Activated CD4-positive, alpha-beta T cell treated with anti-CD3 and anti-CD28 coated beads, Interleukin-2, amount 50 U/mL, for 4 hours (primary cell): ENCODE measurements at places on chromosomes 12 and 14.

DNA sequence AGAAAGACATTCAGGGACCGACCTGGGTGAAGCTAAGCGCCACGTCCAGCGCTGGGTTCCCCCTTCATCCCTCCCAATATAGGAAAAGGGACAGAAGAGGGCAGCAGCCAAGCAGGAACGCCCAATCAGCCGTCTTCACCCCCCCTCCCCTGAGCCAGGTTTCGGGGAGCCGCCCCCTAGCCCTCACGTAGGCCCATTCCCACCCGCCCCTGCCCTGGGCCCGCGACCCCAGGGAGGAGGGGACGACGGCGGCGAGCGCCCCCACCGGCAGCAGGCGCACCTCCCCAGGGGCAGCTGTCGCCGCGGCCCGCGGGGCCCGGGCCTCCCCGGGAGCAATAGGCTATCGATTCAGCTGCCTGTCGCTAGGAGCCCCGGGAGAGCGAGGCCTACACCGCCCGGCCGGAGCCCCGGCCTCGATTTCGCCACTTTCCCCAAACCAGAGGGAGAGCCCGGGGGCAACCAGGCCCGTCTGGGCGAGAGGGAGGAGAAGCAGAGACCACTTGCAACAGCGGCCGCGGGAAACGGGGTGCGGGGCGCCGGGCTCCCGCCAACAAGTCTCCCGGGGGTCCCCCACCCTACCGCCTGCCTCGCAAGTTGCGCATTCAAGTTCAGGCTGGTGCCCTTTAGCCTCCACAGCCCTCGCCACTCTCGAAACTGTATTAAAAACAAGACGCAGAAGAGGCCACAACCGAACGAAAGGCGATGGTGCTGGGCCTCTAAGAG is 1.3 kb downstream of the DCAF5 start:
- peak; percentile 74 for DNase-seq

GRCh38 chr12:58915634-58916033 is 4.7 kb downstream of the LRIG3 start:
- no peak for DNase-seq

DNA sequence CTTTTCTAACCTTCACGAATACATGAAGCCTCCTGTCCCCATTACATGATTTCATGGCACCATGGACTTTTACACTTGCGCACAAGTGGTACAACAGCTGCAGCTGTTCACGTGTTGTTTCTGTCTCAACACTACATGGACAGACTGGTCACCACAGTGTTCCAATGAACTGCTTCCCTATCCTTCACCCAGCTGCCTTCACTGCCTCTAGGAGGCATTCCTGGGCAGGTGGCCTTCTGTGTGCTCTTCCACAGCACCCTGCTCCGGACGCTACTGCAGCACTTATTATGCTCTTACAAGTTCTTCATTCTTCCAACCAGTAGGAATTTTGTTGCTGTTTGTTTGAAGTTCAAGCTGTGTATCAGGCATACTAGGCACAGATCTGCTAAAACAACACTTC is 1.5 kb downstream of the MTERF2 start:
- DNase-seq, result no peak

DNA sequence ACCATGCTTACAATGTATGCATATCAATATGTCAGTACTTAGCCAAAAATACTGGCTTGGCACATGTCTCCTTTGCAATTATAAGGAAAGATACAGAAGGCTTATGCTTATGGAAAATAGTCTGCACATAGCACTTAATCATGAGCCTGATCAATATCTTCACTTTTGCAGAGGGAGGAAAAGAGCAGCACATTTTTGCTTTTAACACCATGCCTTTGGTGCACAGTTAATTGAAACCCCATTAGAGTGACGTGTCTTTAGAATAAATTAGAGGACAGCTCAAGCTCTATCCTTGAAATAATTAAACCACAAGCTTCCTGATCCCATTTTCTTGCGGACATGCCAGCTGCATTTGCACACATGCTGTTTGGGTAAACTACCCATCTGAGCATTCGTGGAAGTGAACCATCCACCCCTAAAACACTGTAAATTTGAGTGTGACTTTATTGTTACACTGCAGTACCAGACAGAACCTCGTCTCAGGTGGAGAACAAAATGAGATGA is 839.9 kb upstream of the MGAT4C start:
- DNase-seq, result no peak

GRCh38 chr14:103688906-103689902 is 26.0 kb downstream of the XRCC3 start:
- DNase-seq, result no peak

DNA sequence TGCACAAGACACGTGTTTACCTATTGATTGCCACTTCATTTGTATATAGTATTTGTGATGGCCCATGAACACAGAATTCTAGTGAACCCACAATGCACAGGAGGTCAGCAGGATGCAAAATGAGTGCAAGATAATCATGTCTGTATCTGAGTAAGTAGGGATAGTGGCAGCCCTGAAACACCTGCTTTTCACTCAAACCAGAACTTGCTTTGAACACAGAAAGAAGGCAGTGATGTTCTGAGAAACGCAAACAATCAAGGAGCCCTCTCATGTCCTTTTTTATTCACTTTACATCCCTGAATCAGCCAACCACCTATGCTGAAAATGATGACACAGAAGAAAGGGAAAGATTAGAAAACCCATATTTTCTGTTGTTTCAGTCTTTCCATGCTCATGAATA is 170.4 kb upstream of the AVPR1A start:
- DNase-seq, result no peak

GRCh38 chr12:107351713-107352112 is 258.4 kb upstream of the CRY1 start:
- no peak for DNase-seq

DNA sequence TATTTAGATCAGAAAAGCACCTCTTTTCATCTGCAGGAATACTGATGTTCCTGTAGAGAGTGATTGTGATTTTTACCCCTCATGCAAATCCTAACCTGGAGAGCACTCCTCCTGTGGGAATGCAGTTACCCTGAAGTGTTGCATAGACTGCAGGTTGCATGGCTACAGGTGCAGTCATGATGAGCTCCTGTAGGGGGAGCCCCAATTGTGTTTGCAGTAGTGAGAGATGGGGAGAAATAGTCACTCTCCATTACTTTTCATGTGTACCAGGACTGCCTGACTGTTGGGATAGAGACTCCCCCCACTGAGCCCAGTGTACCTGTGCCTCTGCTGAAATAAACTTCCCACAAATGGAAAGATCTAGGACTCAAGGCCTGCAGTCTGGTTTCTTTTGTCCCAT is 1086.5 kb downstream of the SLC6A15 start:
- DNase-seq, result no peak

DNA sequence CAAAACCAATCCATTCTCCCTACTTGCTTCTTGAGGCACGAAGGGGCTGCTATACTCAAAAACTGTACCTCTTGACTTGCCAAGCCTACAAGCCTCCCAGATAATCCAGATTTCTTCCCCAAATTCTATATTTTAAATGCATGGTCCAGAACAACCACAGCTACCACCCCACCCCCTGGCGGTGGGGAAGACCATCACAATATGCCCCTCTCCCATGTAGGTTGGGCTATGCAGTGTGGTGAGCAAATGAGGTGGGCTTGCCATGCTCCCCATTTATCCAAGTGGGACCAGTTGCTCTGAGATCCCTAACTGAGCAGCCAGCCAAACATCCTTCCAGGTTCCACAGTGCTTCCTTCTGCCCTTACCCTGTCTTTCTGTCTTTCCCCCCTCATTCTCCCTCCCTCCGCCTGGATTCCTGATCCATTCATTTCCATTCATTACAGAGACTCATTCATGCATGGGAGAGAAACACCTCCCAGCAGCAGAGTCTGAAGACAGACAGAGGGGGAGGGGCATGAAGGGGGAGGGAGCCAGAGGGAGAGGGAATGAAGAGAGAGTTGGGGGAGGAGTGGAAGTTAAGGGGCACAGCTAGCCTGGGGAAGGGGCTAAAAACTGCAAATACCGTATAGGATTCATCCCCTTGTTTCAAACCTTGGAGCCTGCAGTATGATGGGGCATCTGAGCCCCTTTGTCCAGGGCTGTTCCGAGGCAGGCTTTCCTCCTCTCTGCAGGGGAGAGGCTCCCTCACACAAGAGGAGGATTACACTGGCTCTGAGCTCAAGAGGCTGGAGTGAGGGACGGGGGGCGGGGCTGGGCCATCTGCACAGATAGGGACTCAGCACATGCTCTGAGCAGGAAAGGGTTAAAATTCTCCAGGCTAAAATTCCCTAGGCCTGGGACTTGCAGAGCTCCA is 4.4 kb downstream of the ZNF219 start:
- DNase-seq, result no peak

DNA sequence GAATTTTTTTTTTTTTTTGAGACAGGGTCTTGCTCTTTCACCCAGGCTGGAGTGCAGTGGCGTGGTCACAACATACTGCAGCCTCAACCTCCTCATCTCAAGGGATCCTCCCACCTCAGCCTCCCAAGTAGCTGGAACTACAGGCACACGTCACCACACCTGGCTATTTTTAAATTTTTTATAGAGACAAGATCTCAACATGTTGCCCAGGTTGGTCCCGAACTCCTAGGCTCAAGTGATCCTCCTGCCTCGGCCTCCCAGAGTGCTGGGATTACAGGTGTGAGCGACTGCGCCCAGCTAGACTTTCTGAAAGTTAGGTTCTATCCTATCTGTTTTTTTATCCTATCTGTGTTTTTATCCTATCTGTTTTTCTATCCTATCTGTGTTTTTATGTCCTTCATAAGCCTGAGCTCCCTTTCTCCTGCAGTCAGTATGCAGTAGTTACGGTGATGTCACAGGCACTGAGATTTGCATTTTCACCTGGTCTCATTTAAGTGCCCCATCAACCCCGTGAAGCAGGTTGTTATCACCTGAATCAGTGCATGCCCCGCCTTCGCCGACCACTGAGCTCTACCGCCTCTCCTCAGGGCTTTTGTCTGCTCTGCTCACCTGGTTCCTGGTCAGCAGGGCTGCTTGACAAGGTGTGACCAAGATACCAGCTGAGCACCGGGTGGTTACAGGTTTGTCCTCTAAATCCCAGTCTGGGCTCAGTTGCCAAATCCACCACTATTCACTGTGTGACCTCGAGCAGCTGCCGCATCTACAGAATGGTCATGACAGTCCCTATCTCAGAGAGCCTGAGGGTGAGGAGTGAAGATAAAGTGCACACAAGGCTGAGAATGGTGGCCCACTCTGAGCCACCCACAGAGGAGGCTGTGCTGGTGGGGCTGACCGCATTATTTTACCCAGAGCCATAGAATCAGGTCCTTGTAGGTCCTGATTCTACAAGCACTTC is 33.1 kb downstream of the SYNDIG1L start:
- no peak for DNase-seq

DNA sequence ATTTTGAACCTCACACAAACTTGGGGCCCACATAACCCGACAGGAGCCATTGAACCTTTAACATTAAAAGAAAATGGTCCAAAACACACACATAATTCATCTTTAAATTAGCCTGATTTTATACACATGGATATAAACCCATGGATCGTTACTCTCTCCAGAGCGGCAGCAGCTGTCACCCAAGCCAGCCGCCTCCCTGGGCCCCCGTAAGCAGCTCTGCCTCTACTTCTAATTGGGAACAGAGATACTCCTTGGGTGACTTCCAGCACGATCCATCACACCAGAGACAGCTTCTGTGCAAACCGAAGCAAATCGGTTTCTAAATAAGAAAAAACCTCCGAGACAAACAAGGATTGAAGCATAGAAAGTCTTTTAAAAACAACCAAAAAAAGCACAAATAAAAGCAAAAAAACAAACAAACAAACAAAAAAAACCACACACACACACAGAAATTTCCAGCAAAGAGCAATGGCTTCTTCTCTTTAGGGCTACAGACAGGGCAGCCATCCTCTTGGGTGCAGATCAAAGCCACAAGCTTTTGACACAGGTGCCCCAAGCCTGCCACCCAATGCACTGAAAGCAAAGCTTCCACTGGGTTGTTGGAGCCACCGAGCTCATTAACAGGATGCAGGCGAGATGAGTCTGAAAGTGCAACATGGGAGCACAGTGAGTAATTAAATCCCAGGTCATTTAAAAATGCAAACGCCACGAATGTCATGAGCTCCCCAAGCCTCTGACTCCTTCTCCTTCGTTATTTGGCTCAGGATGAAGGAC is 156.9 kb downstream of the DPF3 start:
- DNase-seq, result no peak

- no peak for DNase-seq
These were observed at the start of gene COX8C for GRCh38 chr14:93346926-93347721. Gene COX8C, plus strand, starts transcription at chr14:93347182. Its CDS starts 87 bp downstream, at chr14:93347269.

- no peak for DNase-seq
These were observed 19.8 kb upstream of the OVCH1 start for GRCh38 chr12:29517264-29517663.

- DNase-seq, result no peak
These were observed 620.7 kb downstream of the AACS start for GRCh38 chr12:125685915-125686314.

DNA sequence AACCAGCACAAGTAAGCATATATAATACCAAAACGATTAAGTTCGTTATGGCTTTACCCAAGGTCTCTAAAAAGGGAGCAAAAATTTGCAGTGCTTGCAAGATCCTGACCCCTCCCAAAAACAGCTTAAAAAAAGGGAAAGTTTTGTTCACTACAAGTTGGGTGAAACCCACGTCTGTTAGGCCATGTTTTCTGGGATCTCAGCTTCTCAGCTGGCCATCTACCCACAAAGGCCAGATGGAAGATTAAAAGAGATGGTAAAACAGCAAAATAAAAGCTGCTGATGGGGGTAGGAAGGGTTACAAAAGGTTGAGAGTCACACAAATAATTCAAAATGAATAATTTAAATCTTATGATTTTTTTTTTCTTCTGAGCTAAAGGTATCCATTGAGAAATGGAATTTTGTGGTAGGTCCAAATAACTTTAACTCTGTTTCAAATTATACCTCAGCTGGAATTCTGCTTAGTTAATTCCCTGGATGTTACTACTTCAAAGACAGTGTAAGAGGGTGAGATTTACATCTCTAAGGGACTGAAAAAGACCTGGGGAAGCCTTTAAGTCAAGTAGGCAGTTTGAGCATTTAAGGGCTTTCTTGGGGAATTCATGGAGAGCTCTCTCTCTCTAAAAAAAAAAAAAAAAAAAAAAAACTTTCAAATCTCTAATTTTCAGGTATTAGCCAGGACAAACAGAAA is 185.6 kb upstream of the NAV3 start:
- DNase-seq, result no peak
